Calu3 (cell line): ENCODE measurements at places on chromosomes 1 and 21. TPM values are rescaled to one million over a fixed set of nuclear protein-coding genes. Genes with fewer than 3 reads are reported as not detected.

DNA sequence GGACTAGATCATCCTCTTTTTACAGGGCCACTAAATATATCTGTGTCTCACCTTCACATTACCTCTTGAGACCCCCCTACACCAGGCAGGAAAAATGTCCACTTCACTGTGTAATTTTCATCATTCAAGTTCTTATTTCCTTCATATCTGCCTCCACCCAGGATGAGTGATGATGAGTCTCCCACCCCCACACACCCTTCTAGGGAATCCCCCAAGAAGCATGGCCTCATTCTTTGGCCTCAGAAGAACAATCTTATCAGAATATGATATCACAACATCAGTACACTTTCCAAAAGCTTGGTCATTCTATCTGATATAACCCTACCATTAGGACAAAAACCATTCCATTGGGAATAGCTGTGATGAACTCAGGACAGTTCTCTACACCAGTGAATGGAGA is 170.3 kb upstream of the DUSP10 start:
- H3K36me3 ChIP-seq: no peaks in the 10 kb centered on the region
- H3K27me3 ChIP-seq: no peaks in the 10 kb centered on the region
- no peak overlapping the region for H3K4me3 ChIP-seq

GRCh38 chr1:119410961-119411360 is 4.0 kb upstream of the HSD3B2 start:
- no peak overlapping the region for H3K27ac ChIP-seq
- H3K4me1 ChIP-seq: no peaks in the 10 kb centered on the region
- no peaks in the 10 kb centered on the region for H3K36me3 ChIP-seq
- DNase-seq: no peak

DNA sequence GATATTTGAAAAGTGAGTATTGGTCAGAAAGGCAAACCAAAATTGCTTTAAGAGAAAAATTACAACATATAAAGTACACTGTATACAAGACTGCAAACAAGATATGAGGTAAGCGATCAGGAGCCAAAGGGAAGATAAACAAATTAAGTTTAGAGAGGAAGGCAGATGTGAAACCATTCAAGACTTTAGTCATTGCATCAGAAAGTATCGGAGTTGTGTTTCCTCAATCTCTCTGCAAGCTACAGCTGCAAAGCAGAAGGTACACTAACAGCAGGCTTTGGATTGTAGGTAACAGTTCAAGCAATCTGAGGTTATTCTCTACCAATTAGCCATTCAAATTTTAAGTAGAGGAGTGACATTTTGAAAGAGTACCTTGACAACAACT is 21.3 kb upstream of the TLCD4 start:
- no peak overlapping the region for H3K27ac ChIP-seq
- no peaks in the 10 kb centered on the region for H3K36me3 ChIP-seq
- H3K27me3 ChIP-seq: no peaks in the 10 kb centered on the region
- no peak overlapping the region for H3K4me3 ChIP-seq

Gene PRCC
- 72.8 and 80.4 TPM in 2 replicates for total RNA-seq

- DNase-seq: no peak
- H3K36me3 ChIP-seq: peaks cover 9% of the 10 kb centered on the region
- no peaks in the 10 kb centered on the region for H3K4me1 ChIP-seq
- no peak overlapping the region for H3K4me3 ChIP-seq
- H3K27me3 ChIP-seq: no peaks in the 10 kb centered on the region
Observed at GRCh38 chr21:25956993-25957714, 213.4 kb downstream of the APP start.

Gene PFKFB2
- 52.0 and 54.4 TPM in 2 replicates for total RNA-seq

DNA sequence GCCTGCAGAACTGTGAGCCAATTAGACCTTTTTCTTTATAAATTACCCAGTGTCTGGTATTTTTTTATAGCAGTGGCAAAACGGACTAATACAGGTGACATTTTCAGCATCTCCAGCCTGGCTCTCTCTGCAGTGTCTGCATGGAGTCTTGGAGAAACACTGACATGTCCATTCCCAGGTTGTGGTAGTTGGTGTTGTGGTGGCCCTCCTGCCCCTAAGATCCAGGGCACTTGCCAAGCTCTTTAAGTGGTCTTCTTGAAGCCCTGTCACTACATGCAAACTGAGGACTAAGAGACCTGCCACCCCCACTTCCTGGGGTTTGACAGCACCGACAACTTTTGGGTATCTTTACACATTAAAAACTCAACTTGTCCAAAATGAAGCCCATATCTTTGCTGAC is 419.4 kb downstream of the NPHP4 start:
- H3K4me3 ChIP-seq: no peak overlapping the region
- peaks cover 21% of the 10 kb centered on the region for H3K27me3 ChIP-seq
- H3K4me1 ChIP-seq: no peaks in the 10 kb centered on the region
- no peaks in the 10 kb centered on the region for H3K36me3 ChIP-seq

DNA sequence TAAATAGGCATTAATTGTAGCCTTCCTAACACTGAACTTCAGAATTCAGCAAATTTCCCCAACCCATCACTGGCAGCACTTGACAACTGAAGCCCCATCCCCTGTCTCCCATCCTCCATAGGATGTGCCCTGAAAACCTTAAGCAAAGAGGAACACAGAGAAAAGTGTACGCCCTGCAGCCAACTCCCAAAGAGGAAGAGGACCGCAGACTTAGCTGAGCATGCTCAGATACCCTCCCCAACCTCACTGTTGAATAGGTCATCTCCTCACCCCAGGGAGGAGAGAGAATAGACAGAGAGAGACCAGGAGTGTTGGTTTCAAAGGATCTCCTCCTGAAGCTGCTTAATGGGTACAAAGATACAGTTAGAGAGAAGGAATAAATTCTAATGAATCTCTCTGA is 50.5 kb downstream of the CD2 start:
- H3K4me3 ChIP-seq: no peak overlapping the region
- no peaks in the 10 kb centered on the region for H3K27me3 ChIP-seq
- H3K4me1 ChIP-seq: no peaks in the 10 kb centered on the region
- no peaks in the 10 kb centered on the region for H3K36me3 ChIP-seq
- no peak for DNase-seq
- H3K27ac ChIP-seq: no peak overlapping the region

GRCh38 chr1:36752891-36753361 is 270.2 kb upstream of the CSF3R start:
- DNase-seq: no peak
- H3K27me3 ChIP-seq: peaks cover 59% of the 10 kb centered on the region
- no peaks in the 10 kb centered on the region for H3K36me3 ChIP-seq

DNA sequence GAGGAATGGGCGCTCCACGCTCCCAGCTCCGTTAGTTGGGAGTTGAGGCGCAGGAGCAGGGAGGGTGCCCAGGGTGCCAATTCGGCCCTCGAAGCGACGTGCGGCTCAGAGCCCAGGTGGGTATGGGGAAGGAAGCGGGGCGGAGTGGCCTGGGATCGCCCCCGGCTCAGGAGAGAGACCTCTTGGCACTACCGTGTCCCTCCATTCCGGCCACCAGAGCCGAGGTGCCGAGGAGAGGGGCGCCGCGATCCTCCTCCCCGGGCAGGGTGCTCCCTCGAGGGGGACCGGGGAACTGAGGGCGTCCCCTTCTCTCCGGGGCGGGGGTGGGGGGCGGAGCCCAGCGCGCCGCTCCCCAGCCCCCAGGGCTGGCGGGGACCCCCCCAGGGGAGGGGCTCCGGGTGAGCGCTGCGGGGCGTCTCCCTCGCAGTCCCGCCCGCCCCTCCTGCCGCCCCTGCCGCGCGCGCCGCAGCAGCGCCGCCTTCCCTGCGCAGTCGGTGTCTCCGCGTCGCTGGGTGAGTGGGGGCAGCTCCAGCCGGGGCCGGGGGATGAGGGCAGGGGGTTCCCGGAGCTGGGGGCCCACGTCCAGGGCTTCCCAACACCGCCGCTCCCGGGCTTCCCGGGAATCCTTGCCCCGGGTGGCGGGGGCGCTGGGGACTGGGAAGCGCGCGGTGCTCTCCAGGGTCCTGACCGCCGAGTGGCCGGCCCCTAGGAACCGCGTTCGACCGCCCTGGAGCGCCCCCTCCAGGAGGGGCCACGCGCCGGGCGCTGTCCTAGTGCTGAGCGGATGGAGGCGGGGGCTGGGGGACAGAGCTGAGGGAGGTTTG is at the start of gene HPCA:
Gene HPCA, plus strand, starts transcription at position 488 of the 824 bp plus-strand sequence. CDS start 2,408 bp downstream, outside the sequence.
- peak; percentile 83 for DNase-seq
- peak within 1 kb of the TSS; percentile 41 for H3K4me3 ChIP-seq
- H3K36me3 ChIP-seq: peaks cover 17% of the 10 kb centered on the region
- peaks cover 22% of the 10 kb centered on the region for H3K4me1 ChIP-seq
- H3K27me3 ChIP-seq: peaks cover 82% of the 10 kb centered on the region

DNA sequence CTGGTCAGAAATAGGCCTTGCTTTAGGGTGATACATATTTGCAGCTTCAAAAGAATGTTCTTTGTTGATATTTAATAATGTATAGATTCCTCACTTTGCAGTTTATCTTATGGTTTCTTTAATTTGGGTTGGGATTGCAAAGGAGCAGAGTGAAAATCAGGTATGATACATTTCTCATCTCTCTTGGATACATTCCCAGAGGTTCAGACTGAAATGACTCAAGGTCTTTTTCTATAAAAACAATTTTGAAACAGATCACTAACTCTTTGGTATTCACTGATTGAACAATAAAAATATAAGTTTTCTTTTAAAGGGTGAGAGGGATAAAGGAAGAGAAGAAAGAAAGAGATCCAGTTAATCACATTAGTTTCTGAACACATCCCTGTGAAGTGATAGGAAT is 606.5 kb upstream of the CAMK1G start:
- H3K4me1 ChIP-seq: no peaks in the 10 kb centered on the region
- H3K4me3 ChIP-seq: no peak overlapping the region
- H3K36me3 ChIP-seq: no peaks in the 10 kb centered on the region

Gene PER3
- total RNA-seq: 3.7 and 3.8 TPM in 2 replicates

GRCh38 chr1:216700779-216701178 is 22.4 kb downstream of the ESRRG start:
- no peak overlapping the region for H3K27ac ChIP-seq
- H3K4me3 ChIP-seq: no peak overlapping the region
- no peak for DNase-seq
- no peaks in the 10 kb centered on the region for H3K4me1 ChIP-seq

Gene KLF17
- total RNA-seq: not detected in 2 replicates

DNA sequence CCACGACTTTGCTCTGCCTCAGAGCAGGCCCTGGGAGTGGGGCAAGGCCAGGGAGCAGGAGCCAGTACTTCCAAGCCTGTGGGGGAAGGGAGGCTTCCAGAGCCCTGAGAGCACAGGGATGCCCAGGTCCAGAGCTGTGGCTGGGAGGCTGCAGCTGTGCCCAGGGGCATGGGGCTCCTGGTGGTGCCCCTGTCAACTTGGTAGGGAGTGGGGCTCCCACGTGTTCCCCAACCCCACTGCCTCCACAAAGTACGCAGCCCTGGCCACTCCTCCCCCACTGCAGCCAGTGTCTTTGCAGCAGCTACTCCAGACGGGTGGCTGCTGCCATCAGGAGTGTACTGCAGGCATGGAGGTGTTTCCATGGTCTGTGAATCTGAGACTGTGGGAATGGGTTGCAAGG is 294.1 kb upstream of the SNX7 start:
- no peaks in the 10 kb centered on the region for H3K36me3 ChIP-seq
- H3K27me3 ChIP-seq: no peaks in the 10 kb centered on the region
- no peak overlapping the region for H3K27ac ChIP-seq
- H3K4me3 ChIP-seq: no peak overlapping the region
- no peak for DNase-seq
- peaks cover 14% of the 10 kb centered on the region for H3K4me1 ChIP-seq

- DNase-seq: no peak
- H3K36me3 ChIP-seq: no peaks in the 10 kb centered on the region
- no peaks in the 10 kb centered on the region for H3K27me3 ChIP-seq
Observed at GRCh38 chr1:69993810-69994209, 211.6 kb downstream of the LRRC40 start.

GRCh38 chr1:182301026-182301436 is 90.6 kb downstream of the GLUL start:
- H3K36me3 ChIP-seq: no peaks in the 10 kb centered on the region
- no peak for DNase-seq
- no peak overlapping the region for H3K4me3 ChIP-seq
- H3K27ac ChIP-seq: no peak overlapping the region
- peaks cover 31% of the 10 kb centered on the region for H3K4me1 ChIP-seq
- no peaks in the 10 kb centered on the region for H3K27me3 ChIP-seq

- H3K27me3 ChIP-seq: no peaks in the 10 kb centered on the region
- no peak overlapping the region for H3K4me3 ChIP-seq
- H3K4me1 ChIP-seq: no peaks in the 10 kb centered on the region
- H3K36me3 ChIP-seq: no peaks in the 10 kb centered on the region
Observed at GRCh38 chr1:107523736-107524135, 382.9 kb downstream of the NTNG1 start.

Gene FALEC
- total RNA-seq: 0.71 TPM in 1 of 2 replicates, not detected in the other

DNA sequence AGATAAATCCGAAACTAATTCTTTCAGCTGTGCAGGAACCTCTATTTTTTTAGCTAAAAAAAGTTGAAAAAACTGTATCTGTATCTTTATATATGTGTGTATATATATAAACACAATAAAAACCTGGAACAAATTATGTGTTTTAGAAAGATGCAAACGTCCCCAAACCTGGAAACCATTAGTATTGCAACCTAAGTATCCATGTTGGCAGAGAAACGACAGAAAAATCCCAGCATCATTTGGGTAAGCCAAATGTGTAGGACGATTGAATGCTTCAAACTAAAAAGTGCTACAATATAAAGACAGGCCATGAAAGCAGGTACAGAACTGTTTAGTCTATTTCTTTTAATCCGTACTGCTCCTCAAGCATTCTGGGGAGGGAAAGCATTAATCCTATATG is 87.9 kb downstream of the AHCTF1 start:
- no peaks in the 10 kb centered on the region for H3K27me3 ChIP-seq
- no peak for DNase-seq
- H3K4me3 ChIP-seq: no peak overlapping the region
- H3K36me3 ChIP-seq: peaks cover 36% of the 10 kb centered on the region
- no peaks in the 10 kb centered on the region for H3K4me1 ChIP-seq

DNA sequence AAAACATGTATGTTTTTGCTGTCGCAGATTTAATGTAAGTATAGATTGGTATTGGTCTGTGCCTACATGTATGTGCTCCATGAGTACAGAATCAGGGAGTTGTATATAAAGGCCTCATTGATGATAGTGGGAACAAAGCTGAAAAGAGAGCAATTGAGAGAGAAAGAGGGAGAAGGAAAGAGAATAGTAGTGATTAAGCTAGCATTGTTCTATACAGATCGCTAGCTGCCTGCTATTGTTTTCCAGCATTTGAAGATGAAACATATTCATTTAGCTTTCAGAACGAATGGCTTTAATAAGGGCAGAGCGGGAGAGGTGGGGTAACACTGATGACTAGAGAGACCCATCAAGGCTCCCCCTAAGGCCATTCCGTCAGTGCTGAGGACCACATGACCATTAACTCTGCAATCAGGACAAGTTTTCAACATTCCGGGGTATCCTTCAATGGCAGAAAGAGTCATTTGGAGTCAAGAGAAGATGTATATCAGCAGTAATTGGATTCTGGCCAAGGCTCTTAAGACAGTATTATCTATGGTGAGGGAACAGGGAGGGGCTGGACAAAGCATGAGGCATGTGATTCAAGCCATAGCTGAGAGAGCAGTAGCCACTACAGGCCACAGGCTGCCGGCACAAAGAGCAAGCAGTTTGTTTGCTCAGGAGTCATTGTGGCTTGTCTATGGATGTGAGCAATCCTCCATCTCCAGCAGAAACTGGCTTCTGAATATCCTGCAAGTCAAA is 176.5 kb downstream of the PBX1 start:
- no peak overlapping the region for H3K27ac ChIP-seq
- H3K27me3 ChIP-seq: no peaks in the 10 kb centered on the region
- no peak for DNase-seq
- no peak overlapping the region for H3K4me3 ChIP-seq
- H3K4me1 ChIP-seq: peaks cover 8% of the 10 kb centered on the region
